ENCODE measurements at places on chromosomes 7 and 10.

DNA sequence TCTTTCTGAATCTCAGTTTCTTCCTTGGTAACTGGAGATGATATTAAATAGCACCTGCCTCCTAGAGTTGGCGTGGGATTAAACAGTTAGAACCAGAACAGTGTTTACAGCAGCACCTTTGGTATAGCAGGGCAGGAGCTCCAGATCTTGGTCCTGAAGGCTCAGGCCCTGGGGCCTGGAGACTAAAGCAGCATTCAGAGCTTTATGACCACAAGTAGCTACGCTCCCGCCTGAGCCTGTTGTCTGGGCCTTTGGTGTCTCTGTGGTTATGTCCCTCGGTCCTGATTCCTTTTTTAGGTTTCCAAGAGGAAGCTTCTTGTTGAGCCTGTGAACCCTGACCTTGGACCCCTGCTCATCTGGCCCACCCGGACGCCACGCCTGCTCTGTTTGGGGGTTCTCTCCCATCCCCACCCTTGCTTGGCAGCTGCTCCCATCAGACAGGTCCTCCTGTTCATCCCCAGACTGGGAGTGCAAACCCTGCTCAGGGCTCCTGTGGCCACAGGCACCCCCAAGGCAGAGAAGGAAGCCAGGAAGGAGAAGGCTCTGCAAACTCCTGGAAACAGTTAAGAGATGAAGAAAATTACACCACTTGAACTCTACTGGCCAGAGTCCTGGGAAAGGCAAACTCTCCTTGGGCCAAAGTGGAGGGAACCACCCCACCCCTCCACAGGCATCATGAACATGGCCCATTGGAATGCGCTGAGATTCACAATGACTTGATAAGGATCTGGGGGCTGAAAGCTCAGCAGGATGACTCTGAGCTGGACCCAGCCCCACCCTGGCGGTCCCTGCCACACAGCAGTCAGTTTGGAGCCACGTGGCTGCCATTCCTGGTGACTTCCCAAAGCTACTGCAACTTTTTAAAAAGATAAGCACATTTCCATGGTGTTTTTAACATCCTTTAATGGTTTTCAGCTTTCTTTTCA lies 50.1 kb upstream of the TMEM72 start:
- no peak for DNase-seq

GRCh38 chr7:117011419-117012260 lies 58.3 kb downstream of the ST7 start:
- no peak for DNase-seq

GRCh38 chr7:139249179-139249810 lies 18.3 kb downstream of the UBN2 start:
- DNase-seq, result no peak

DNA sequence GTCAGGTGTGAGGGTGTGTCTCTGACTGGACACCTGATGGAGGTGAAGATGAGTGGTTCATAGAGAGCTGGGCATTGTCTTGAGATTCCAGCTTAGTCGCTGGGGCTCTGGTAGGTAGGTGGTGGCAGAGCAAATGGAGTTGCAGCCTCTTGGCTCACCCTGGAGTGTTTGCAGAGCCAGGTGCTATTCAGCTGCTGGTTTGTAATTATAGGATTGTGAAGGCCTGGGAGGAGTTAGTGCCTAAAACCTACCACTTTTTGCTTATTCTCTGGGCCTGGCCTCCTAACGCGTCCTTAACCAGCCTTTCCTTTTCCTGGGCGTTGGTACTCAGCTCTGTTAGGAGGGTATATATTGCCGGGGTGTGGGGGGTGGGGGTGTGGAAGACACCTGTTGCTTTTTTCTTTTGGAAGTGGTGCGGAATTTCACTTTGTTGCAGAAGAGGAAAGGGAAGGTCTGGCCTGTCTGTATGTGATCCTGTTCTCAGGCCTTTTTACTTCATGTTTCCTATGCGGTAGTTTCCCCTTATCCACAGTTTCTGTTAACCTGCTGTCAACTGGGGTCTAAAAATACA lies 3.2 kb downstream of the PPRC1 start:
- no peak for DNase-seq

Measured in right hindlimb (tissue), 1 donor.